ENCODE measurements at places on chromosomes 6 and 20.

DNA sequence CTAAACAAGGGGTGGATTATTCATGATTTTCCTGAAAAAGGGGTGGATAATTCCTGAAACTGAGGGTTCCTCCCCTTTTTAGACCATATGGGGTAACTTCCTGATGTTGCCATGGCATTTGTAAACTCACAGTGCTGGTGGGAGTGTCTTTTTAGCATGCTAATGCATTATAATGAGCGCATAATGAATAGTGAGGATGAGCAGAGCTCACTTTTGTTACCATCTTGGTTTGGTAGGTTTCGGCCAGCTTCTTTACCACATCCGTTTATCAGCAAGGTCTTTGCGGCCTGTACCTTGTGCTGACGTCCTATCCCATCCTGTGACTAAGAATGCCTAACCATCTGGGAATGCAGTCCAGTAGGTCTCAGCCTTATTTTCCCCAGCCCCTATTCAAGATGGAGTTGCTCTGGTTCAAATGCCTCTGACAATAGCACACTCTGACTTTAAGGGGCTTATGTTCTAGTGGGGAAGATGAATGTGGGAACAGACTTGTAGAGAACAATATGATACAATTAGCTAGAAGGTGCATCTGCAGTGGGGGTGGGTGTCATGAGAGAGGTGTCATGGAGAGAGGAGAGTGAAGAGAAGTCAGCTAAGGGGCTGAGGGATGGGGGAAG lies 4.2 kb upstream of the GPR31 start:
- no peak for DNase-seq

GRCh38 chr20:59483481-59483880 lies 120.9 kb upstream of the PHACTR3 start:
- no peak for DNase-seq

- DNase-seq, result no peak
Observed at GRCh38 chr6:13268913-13269518, 59.3 kb downstream of the TBC1D7 start.

GRCh38 chr6:157571269-157571668 lies 190.3 kb downstream of the ZDHHC14 start:
- no peak for DNase-seq

- no peak for DNase-seq
Observed at GRCh38 chr20:62377615-62378178, 9.2 kb upstream of the RPS21 start.

- no peak for DNase-seq
Observed at GRCh38 chr20:46485431-46485830, 27.9 kb downstream of the ZNF334 start.

GRCh38 chr6:167056370-167056769 lies 57.2 kb downstream of the CEP43 start:
- no peak for DNase-seq

DNA sequence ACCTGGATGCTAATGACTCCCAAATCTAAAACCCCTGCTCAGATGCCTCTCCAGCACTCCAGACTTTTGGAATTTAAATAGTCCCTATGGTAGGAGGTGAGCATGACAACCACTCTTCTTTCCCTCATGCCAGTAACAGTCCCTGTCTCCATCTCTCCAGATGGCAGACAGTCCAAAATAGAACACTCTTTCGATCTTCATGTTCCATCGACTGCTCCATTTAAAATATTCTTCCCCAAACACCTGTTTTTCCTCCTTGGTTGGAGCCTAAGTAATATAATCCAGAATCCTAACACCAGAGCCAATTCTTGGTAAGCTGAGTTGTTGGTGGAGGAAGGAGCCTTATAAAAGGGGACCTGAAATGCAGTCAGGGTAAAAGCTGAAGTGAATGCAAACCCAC lies 723.5 kb upstream of the CHD6 start:
- DNase-seq, result no peak

DNA sequence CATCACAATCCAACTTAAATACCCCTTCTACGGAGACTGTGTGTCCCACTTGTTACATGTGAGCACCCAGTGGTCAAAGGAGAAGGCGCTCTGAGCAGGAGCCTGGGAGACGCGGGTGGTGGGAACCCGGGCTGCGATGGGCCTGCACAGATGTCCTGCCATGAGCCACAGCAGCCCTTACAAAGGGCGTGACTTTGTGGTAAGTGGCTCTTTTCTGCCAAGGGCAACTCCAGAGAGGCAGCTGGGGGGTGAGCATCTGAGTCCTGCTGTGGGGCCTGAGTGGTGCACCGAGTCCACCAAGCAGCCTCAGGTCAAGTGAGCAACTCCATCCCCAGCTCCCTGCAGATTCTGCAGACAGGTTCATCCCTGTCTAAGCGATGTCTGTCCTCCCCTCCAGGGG lies 33.6 kb upstream of the CST7 start:
- DNase-seq, result no peak

GRCh38 chr6:156691018-156691417 lies 86.2 kb upstream of the ARID1B start:
- no peak for DNase-seq

DNA sequence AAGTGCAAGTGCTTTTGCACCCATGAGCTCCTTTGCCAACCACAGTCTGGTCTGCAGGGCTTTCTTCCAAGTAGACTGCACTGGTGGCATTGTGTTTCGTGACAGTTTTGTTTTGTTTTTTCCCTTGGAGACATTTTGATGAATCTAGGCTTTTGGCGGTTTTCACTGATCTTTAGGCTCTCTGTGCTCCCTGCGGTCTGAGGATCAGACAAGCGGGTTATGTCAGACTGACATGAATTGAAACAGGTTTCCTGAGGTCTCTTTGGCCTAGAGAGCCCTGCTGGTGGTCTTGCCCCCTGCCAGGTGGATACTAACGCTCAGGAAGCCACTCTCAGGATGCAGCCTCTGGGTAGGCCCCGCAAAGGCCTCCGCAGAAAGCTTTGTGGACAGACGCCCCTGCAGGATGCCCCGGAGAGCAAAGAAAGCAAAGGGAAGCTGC lies 555.4 kb upstream of the AGPAT4 start:
- no peak for DNase-seq

DNA sequence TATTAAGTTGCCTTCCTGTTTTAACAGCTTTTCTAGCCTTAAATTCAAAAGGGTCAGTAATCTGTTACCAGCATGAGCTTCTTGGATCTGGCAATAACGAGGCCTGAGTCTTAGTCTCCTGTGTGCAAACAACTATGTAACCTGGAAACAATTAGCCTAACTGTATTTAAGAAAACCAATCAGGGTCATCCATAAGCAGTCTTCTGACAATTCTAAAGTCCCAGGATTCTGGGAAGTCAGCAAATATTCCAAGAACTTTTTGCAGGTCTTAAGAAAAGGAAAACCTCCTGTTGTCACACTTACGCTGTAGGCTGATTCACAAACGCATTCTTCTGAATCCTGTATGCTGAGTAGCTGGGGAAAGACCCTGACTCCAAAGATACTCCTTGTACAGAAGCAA lies 90.4 kb downstream of the COL12A1 start:
- no peak for DNase-seq

DNA sequence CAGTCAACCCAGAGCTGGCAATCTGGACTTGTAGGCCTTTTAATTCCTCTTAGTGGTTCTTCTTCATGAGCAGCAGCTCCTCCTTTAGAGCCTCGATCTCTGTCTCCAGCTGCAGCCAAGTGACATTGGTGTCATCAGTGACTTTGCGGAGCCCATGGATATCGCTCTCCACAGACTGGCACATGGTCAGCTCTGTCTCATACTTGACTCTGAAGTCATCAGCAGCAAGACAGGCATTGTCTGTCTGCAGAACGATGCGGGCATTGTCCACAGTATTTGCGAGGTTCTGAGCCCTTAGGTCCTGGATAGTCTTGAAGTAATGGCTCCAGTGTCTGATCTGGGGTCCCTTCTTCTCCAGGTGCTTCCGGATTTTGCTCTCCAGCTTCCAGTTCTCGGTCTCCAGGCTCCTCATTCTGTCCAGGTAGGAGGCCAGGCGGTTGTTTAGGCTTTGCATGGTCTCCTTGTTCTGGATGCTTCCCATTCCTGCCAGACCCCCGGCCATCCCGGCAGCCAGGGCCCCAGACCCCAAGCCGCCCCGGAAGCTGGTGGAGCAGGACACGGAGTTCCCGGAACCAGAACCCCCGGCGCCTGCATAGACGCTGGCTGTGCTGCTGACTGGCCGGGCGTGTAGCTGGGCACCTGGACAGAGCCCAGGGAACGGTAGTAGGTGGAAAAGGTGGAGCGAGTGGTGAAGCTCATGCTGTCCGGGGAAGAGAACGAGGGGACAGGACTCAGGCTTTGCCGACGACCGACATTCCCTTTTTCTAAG lies 15.1 kb downstream of the RFPL4B start:
- no peak for DNase-seq

DNA sequence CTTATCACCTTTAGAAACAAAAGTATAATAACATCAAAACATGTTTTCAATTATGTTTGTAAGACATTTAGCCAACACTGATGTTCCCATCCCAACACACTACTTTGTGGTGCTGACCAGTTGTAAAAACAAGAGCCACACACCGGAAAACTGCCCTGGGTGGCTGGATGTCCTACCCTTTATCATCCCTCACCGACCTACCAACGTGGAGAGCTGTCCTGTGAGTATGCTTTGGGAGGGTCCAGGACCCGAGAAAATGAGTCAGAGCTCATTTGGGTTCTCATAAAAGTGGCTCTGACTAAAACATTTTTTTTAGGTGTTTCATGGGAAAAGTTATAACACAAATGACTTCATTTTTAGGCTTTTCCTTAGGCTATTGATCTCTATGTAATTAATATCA lies 29.3 kb upstream of the CTAGE9 start:
- DNase-seq, result no peak

GRCh38 chr6:38169977-38170526 lies 350.5 kb downstream of the ZFAND3 start:
- DNase-seq, result no peak

DNA sequence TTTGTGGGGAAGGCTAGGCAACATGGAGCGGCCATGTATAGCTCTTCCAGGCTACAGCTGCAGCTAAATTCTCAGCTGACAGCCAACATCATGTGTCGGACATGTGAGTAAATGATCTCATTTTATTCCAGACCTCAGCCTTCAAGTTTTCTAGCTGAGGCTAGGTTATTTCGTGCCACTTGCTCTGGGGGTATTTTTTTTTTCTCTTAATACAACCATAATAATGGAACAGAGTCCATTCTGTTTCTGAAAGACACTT lies 573.5 kb downstream of the CD109 start:
- no peak for DNase-seq

- peak; percentile 26 for DNase-seq
Observed at GRCh38 chr6:5205877-5206850, 54.6 kb downstream of the LYRM4 start.

- DNase-seq, result no peak
Observed at GRCh38 chr20:10430000-10430466, 4.0 kb downstream of the MKKS start.

DNA sequence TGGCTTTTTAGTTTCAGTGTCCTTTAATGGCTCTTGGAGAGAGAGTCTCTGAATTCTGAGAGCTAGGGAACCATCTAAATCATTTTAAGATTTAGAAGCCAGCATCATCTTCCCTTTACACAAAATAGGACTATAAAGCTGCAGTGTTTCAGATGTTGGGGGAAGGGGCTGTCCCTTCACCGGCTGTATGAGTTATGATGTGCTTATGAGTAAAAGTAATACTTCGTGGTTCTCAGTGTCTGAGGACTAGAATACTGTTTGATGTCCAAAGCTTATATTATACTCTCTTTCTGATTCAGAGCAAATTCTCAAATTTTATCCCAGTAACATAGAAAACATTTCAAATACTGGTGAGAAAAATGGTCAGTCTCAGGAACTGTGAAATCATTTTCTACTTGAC lies 63.5 kb upstream of the FAM8A1 start:
- DNase-seq, result no peak

- DNase-seq, result no peak
Observed at GRCh38 chr6:133392015-133392414, 150.9 kb downstream of the EYA4 start.

GRCh38 chr6:128098000-128098581 lies 197.2 kb upstream of the THEMIS start:
- no peak for DNase-seq

DNA sequence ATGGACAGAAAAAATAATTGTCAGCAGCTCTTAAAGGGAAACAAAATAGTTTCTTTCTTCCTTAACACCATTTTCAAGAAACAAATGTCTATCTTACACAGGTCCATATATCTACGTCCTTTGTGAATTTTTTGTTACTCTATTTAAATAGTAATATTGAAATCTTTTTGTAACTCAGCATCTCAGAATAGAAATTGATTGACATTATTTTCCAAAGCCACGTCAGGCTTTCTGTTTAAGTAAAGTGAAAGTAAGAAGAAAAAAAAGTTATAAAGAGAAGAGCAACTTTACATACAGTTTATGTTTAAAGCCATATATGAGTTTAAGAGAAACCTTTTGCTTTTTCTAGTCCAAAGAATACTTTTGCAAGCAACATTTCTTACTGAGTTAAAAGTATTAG lies 402.9 kb upstream of the SOX4 start:
- no peak for DNase-seq

GRCh38 chr6:138275976-138276375 lies 57.7 kb upstream of the PBOV1 start:
- no peak for DNase-seq

DNA sequence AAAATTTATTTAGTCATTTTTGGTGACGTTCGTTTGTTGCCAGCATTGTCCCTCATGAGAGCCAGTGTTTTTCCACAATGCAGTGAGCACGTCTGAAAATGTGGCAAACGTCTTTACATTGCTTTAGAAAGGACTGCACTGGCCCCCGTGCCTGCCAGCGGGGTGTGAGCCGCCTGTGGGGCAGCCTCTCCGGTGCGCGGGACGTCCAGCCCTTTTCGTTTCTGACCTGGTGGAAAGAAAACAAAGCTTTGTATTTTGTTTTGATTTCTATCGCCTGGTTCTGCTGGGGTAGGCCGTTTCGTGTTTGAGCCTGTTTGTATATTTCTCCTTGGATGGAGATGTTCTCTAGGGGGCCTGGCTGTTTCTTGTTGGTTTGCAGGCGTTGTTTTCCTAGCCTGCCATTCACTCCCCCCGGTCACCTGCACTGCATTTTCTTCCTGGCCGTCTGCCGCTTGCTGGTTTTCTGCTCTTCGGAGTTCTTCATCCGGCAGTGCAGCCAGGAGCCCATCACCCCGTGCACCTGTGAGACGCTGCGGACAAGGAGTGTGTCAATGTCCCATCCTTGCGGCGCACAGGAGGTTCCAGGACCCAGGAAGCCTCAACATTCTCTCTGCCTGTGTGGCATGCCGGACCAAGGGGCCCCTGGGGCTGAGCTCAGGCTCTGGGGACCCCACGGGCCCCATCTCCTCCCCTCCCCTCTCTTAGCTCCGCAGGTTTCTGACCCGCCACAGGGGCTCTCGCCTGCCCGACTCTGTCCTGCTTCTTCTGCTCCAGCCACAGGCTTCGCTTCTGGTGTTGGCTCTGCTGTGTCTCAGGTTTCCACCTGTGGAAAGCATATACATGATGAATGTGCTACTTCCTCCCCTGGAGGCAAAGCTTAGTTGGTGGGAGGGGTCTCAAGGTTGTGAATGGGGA lies 100.5 kb downstream of the CDH4 start:
- DNase-seq, result no peak

GRCh38 chr20:21322921-21323331 lies 19.8 kb downstream of the XRN2 start:
- DNase-seq, result no peak

GRCh38 chr6:27295301-27296079 lies 16.6 kb downstream of the POM121L2 start:
- DNase-seq, result no peak

- peak; percentile 77 for DNase-seq
Observed at GRCh38 chr6:89297695-89298351, 17.3 kb downstream of the GABRR2 start.

- no peak for DNase-seq
Observed at GRCh38 chr6:15272562-15272961, 26.7 kb downstream of the JARID2 start.

All from breast epithelium (tissue), 4 donors.